Neural progenitor cell (in vitro differentiated cells): ENCODE measurements at places on chromosomes 16 and 17.

GRCh38 chr16:69593751-69594255 lies 28.0 kb downstream of the NFAT5 start:
- H3K27me3 ChIP-seq = no peaks in the 10 kb centered on the region
- no peaks in the 10 kb centered on the region for H3K36me3 ChIP-seq
- H3K4me1 ChIP-seq = no peaks in the 10 kb centered on the region
- H3K4me3 ChIP-seq = no peak overlapping the region
- H3K27ac ChIP-seq = no peak overlapping the region

GRCh38 chr16:305916-306626 lies 23.1 kb downstream of the PDIA2 start:
- no peak for DNase-seq
- H3K27me3 ChIP-seq = no peaks in the 10 kb centered on the region
- H3K4me3 ChIP-seq = no peak overlapping the region
- no peaks in the 10 kb centered on the region for H3K36me3 ChIP-seq
- H3K4me1 ChIP-seq = no peaks in the 10 kb centered on the region

DNA sequence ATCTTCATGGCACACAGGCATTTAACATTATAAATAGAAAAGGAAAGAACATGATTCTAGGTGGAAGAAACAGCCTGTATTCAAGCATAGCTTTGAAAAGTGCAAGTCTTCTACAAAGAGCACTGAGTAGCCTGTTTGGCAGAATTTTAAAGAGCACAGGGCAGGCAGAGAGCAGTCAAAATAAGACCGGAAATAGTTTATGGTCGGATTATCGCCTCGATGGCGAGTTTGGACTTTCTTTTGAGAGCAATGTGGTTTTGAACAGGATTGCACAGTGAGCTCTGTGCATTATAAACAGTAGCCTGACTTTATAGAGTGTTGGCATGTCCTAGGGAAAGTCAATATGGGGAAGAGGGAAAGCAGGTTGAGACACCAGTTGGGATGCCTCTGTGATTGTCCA lies 6.2 kb upstream of the TMEM100 start:
- H3K4me3 ChIP-seq = no peak overlapping the region
- peaks cover 30% of the 10 kb centered on the region for H3K4me1 ChIP-seq
- no peak for DNase-seq
- no peak overlapping the region for H3K27ac ChIP-seq
- no peaks in the 10 kb centered on the region for H3K36me3 ChIP-seq
- no peaks in the 10 kb centered on the region for H3K27me3 ChIP-seq

DNA sequence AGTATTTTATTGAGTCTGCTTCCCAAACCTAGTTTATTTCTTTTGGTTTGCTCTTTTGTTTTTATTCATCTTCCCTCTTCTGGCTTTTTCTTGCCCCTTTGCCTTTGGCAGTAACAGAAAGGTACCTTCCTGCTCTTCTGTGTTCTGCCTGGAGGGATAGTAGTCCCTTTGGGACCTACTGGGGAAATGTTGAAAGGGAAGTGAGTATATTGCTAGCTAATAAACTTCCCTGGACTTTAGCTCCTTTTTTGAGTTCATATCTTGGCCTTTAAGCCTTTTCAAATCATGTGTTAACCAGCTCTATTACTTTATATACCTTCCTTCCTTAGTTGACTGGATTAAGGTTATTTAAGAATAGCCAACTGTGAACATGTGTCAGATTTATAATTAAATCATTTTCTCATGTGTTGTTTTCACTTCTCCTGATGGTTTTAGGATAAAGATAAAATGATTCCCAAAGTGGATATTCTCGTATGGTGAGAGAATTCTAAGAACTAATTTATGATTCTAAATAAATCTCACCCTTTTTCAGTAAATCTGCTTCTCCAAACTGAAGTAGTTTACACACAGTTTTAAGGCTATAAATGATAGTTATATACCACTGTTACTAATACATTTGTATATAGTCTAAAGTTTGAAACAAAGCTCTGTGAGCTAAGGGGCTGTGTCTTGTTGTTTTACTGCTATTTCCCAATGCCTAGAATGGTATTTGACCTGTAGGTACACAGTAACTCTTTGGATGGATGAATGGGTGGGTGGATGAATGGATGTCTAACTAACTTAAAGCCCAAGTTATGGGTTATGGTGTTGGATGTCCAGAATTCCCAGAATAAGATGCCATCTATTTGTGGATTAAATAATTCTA lies 45.7 kb downstream of the OMG start:
- no peak overlapping the region for H3K4me3 ChIP-seq
- H3K27me3 ChIP-seq = no peaks in the 10 kb centered on the region
- H3K4me1 ChIP-seq = no peaks in the 10 kb centered on the region
- no peak overlapping the region for H3K27ac ChIP-seq
- DNase-seq = no peak

DNA sequence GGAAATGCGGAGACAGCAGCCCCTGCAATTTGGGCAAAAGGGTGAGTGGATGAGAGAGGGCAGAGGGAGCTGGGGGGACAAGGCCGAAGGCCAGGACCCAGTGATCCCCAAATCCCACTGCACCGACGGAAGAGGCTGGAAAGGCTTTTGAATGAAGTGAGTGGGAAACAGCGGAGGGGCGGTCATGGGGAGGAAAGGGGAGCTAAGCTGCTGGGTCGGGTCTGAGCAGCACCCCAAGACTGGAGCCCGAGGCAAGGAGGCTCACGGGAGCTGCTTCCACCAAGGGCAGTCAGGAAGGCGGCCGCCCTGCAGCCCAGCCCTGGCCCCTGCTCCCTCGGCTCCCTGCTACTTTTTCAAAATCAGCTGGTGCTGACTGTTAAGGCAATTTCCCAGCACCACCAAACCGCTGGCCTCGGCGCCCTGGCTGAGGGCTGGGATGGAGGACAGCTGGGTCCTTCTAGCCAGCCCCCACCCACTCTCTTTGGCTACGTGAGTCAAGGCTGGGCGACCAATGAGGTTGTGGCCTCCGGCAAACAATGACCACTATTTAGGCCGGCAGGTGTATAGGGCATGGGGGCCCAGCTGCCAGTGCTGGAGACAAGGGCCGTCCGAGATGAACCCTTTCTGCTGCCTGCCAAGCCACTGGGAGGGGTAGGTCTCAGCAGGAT lies 507 bp downstream of the SERPINF1 start:
- H3K27me3 ChIP-seq = no peaks in the 10 kb centered on the region
- H3K4me3 ChIP-seq = peak overlapping the region; percentile 47
- peak; percentile 52 for DNase-seq

DNA sequence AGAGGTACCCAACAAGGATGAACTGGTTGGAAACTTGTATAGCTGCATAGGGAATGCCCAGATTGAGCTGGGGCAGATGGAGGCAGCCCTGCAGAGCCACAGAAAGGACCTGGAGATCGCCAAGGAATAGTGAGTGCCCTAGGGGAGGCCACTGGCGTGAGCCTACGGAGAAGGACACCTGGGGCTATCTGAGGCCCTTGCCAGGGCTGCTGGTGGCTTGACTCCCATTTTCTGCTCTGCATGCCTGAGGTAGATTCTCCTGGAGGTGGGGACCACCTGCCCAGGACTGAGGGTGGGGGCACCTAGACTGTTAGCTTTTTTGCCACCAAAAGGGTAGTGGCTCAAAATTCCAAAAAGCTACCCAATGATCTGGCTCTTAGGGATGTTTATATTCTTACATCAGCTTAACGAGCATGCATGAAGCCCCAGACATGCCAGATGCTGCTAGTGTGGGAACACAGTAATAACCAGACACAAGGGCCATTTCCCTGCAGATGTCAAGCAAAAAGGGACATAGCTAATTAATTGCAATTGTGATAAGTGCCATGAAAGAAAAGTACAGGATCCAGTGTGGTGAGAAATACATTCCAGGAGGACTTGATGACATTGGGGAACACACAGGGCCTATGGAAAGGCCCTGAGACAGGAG lies 8.8 kb downstream of the ODAD4 start:
- H3K27ac ChIP-seq = no peak overlapping the region
- H3K4me1 ChIP-seq = no peaks in the 10 kb centered on the region
- DNase-seq = no peak
- H3K27me3 ChIP-seq = no peaks in the 10 kb centered on the region
- H3K36me3 ChIP-seq = no peaks in the 10 kb centered on the region

DNA sequence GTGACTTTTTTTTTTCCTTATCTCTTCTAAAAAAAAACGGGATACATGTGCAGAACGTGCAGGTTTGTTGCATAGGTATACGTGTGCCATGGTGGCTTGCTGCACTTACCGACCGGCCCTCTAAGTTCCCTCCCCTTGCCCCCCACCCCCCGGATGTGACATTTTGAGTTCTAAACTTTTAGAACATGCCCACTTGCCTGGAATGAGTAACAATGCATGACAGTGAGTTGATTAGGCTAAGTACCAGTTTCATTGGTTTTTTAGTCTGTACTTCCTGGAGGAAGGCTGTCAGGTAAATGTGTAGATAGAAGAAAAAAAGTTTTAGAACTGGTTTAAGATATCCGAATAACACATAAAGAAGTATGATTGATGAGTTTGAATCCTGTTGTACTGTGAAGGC lies 4.0 kb downstream of the BPTF start:
- H3K27ac ChIP-seq = no peak overlapping the region
- H3K36me3 ChIP-seq = no peaks in the 10 kb centered on the region
- peak overlapping the region; percentile 73 for H3K4me3 ChIP-seq
- peaks cover 38% of the 10 kb centered on the region for H3K4me1 ChIP-seq

DNA sequence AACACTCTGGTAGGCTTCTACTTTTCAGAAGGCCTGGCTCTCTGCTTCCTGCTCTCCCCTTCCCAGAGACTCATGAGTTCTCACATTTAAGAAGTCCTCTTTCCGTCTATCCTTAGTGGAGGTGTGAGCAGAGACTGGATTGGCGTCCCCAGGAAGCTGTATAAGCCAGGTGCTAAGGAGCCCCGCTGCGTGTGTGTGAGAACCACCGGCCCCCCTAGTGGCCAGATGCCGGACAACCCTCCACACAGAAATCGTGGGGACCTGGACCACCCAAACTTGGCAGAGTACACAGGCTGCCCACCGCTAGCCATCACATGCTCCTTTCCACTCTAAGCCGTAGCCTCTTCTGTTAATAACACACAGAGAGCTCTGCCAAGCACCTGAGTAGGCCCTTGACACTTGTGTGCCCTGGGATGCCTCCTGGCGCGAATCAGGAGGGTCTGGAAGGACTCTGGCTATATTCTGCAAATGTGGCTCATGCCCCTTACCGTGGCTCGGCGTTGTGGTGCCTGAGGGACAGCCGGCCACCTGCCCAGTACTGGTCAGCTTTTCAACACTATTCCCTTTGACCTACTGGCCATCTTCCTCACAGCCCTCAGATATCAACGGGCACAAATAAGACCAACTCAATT lies 13.9 kb downstream of the CYB5D2 start:
- H3K36me3 ChIP-seq = no peaks in the 10 kb centered on the region
- H3K27me3 ChIP-seq = no peaks in the 10 kb centered on the region
- no peak overlapping the region for H3K27ac ChIP-seq
- H3K4me3 ChIP-seq = no peak overlapping the region
- DNase-seq = peak; percentile 29
- peaks cover 5% of the 10 kb centered on the region for H3K4me1 ChIP-seq

DNA sequence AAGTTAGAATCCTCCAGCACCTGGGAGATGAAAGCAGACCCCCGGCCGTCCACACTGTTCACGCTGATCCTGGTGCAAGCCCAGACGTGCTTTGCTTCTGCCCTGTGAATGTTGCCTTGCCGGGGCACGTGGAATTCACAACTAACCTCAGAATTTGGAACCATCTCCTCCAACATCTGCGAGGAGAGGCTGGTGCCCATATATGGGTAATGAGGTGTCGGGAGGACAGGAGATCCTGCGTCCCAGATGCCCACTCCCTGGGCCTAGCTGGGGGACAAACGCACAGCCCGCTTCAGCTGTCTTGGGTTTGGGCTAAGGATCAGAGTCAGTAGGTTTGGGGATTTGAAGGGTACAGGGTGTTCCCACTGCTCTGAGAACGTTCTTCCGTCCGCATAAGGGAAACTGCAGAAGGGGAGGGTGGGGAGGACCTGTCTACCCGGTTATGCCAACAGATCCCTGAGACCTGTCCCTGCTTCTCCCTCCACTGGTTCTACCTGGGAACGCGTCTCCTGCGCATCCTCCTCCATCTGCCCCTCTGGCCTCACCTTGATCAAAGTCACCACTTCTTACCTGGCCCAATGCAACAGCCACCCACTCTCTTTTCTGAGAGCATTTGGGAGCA lies 14.1 kb downstream of the PPL start:
- no peak overlapping the region for H3K27ac ChIP-seq
- peaks cover 12% of the 10 kb centered on the region for H3K4me1 ChIP-seq
- no peak for DNase-seq
- no peaks in the 10 kb centered on the region for H3K36me3 ChIP-seq
- no peak overlapping the region for H3K4me3 ChIP-seq

- DNase-seq = no peak
- no peak overlapping the region for H3K4me3 ChIP-seq
These were observed 33.1 kb downstream of the SHISA6 start for GRCh38 chr17:11274106-11274505.

- no peak for DNase-seq
- no peaks in the 10 kb centered on the region for H3K27me3 ChIP-seq
- peaks cover 12% of the 10 kb centered on the region for H3K4me1 ChIP-seq
- no peak overlapping the region for H3K27ac ChIP-seq
- no peak overlapping the region for H3K4me3 ChIP-seq
These were observed 18.9 kb downstream of the MMP15 start for GRCh38 chr16:58044266-58045019.
